ENCODE measurements at places on chromosomes 16 and 17. TPM values are rescaled to one million over a fixed set of nuclear protein-coding genes. Genes with fewer than 3 reads are reported as not detected.

DNA sequence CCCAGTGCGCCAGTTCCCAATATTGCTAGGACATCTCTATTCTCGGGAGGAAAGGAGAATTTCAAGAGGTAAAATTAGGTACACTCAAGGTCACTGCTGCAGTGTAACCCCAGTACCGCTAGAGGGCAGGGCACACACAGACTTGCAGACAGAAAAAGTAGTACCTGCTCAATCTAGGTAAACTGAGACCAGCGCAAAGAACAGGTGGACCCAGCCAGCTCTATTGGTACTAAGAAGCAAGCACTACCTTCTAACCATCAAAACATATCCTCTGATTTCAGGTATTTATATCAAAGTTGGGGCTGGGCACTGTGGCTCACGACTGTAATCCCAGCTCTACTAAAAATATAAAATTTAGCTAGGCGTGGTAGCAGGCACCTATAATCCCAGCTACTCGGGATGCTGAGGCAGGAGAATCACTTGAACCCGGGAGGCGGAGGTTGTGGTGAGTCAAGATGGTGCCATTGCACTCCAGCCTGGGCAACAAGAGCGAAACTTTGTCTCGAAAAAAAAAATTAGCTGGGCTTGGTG lies 3.6 kb upstream of the WDR81 start:
- H3K36me3 ChIP-seq: no peaks in the 10 kb centered on the region
- peaks cover 62% of the 10 kb centered on the region for H3K4me1 ChIP-seq
- H3K4me3 ChIP-seq: no peak overlapping the region
- peak; percentile 65 for DNase-seq
- no peaks in the 10 kb centered on the region for H3K27me3 ChIP-seq

GRCh38 chr16:29736764-29737163 lies 9.0 kb downstream of the C16orf54 start:
- H3K36me3 ChIP-seq: no peaks in the 10 kb centered on the region
- no peak overlapping the region for H3K27ac ChIP-seq

MAPK7 gene
- total RNA-seq: 17.5 TPM

DNA sequence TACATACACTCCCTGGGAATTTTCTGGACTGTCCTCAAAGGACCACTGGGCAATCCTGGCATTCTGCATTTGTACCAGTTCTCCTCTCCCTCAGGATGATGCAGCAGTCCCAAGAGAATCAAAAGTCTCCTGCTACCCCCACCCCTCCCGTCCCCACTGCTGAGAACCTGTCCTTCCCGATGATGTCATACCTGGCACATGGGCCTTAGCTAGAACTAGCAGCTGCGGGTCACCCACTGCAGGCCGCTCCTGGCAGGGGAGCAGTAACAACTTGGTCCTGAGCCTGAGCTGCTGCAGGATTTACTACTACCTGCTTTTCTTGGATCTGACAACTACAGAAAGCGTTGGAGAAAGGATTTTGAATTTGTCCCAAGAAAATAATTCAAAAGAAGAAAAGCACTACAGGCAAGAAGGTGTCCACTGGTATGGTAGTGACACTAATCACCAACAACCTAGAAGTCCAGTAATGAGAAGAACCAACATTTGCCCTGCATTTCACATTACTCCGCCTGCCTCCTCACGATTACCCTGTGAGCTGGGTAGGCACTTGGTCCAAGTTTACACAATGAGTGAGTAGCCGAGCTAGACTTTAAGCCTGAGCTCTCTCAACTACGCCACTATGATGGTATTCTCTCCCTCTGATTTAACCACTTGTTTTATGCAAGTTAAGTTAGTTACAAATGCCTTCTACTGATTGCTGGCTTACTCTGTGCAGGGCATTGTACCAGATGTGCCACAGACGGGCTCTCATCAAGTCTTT lies 55.3 kb upstream of the ETV4 start:
- peak; percentile 80 for DNase-seq
- H3K36me3 ChIP-seq: no peaks in the 10 kb centered on the region
- H3K27me3 ChIP-seq: no peaks in the 10 kb centered on the region

GRCh38 chr16:48284772-48285409 lies 37.6 kb upstream of the ABCC11 start:
- H3K27ac ChIP-seq: no peak overlapping the region
- DNase-seq: no peak
- peaks cover 28% of the 10 kb centered on the region for H3K36me3 ChIP-seq
- no peak overlapping the region for H3K4me3 ChIP-seq
- H3K27me3 ChIP-seq: no peaks in the 10 kb centered on the region

- H3K4me3 ChIP-seq: peak within 1 kb of the TSS; percentile 69
- H3K27ac ChIP-seq: peak within 1 kb of the TSS; percentile 83
- peaks cover 32% of the 10 kb centered on the region for H3K27me3 ChIP-seq
- no peaks in the 10 kb centered on the region for H3K36me3 ChIP-seq
- H3K4me1 ChIP-seq: peaks cover 26% of the 10 kb centered on the region
- DNase-seq: peak; percentile 13
Measured at GRCh38 chr17:8117980-8118768, at the start of gene ALOXE3. ALOXE3 (minus strand) TSS chr17:8118514; CDS start chr17:8117990, 524 bp downstream.

DLX3 gene
- total RNA-seq: not detected

- H3K4me1 ChIP-seq: no peaks in the 10 kb centered on the region
- H3K27me3 ChIP-seq: no peaks in the 10 kb centered on the region
- no peak for DNase-seq
- H3K4me3 ChIP-seq: no peak overlapping the region
- H3K36me3 ChIP-seq: no peaks in the 10 kb centered on the region
Measured at GRCh38 chr16:14353340-14353739, 276.7 kb downstream of the PARN start.

DNA sequence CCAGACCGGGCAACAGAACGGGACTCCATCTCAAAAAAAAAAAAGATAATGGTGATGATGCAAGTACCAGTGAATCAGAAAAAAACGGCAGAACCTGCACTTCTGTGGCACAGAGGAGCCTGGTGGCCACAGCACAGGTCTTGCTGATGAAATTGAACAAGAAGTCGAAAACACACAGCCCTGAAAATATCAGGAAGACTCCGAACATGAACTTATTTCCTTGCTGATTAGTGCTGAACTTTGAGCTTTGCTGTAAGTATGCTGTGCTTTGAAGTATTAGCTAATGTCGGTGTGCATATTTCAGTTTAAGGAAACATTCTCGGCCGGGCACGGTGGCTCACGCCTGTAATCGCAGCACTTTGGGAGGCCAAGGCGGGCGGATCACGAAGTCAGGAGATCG lies 10.9 kb upstream of the MYO15B start:
- no peak for DNase-seq
- H3K27ac ChIP-seq: no peak overlapping the region
- no peaks in the 10 kb centered on the region for H3K27me3 ChIP-seq
- no peaks in the 10 kb centered on the region for H3K36me3 ChIP-seq

CMTM1 gene
- total RNA-seq: 2.4 TPM

TMEM220 gene
- 6.6 TPM for total RNA-seq

ST6GALNAC1 gene
- total RNA-seq: 7.4 TPM

LIMD2 gene
- 3.5 TPM for total RNA-seq

DNA sequence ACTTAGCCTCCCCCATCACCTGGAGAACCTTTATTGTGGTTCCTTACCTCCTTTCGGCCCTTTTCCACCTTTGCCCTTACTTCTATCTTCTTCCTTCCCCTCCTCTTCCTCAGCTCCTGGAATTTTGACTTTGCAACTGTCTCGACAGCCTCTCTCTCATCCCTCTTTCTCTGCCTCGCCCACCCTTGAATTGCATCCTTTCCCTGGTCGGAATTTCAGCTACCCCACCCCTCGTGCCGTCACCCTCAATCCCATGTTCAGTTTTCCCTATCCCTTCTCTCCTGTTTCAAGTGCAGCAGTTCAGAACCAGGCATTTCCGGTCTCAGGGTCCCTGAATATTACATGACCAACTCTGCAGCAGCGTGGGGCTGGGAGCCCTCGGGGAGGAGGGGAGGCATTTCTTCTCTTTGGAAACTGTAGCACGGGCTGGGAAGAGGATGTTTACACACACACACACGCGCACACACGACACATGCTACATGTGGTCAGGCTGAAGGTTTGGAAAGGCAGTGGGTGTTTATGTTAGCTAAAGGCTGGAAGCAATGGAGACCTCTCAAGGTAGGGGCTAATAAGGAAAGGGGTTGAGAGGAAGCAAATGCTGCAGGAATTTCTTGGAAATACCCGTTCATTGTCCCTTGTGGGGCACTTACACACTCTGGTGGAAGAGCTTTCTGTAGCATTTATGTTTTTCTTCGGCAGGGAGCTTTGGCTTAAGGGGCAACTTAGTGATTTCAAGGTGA lies 971 bp downstream of the MINK1 start:
- H3K4me1 ChIP-seq: peaks cover 28% of the 10 kb centered on the region
- DNase-seq: no peak
- H3K27ac ChIP-seq: peak overlapping the region; percentile 94
- H3K27me3 ChIP-seq: no peaks in the 10 kb centered on the region
- peaks cover 10% of the 10 kb centered on the region for H3K36me3 ChIP-seq
- H3K4me3 ChIP-seq: peak overlapping the region; percentile 87
